ENCODE measurements at places on chromosomes 5 and 9.

DNA sequence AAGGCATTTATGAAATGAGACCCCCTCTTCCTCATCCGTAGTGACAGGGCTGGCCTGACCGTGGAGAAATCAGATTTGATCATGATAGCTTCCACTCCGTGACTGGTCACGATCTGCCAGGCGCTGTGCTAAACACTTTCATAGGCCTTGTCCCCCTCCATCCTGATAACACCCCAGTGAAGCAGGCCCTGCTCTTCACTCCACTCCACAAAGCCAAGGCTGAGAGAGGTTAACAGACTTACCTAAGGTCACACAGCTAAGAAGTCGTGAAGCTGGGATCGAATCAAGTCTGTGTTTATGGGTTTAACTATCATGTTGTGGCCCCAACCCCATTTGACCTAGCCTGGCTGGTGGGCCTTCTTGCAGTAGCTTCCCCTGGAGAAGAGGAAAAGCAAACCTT lies 53.3 kb upstream of the IL17B start:
- no peak for DNase-seq

- no peak for DNase-seq
Measured at GRCh38 chr5:105632043-105632442, 2038.7 kb downstream of the EFNA5 start.

DNA sequence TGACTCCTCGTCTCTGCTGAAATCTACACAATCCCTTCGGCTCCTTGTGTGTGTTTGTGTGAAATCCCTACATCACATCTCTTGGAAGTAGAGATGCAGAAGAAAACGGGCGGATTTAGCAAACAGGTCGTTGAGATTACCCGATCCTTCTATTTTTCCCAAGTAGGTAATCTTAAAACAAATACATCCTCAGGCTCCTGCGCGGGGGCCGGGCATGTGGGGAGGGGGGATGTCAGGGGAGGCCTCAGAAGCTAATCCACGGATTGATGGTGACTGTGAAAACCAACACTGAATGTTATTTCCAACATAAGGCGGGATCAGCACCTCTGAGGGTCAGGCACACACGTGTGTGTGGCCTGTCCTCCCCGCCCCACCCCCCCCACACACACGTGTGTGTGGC lies 137.8 kb downstream of the ROR2 start:
- no peak for DNase-seq

GRCh38 chr5:176525677-176526076 lies 11.5 kb downstream of the RNF44 start:
- no peak for DNase-seq

DNA sequence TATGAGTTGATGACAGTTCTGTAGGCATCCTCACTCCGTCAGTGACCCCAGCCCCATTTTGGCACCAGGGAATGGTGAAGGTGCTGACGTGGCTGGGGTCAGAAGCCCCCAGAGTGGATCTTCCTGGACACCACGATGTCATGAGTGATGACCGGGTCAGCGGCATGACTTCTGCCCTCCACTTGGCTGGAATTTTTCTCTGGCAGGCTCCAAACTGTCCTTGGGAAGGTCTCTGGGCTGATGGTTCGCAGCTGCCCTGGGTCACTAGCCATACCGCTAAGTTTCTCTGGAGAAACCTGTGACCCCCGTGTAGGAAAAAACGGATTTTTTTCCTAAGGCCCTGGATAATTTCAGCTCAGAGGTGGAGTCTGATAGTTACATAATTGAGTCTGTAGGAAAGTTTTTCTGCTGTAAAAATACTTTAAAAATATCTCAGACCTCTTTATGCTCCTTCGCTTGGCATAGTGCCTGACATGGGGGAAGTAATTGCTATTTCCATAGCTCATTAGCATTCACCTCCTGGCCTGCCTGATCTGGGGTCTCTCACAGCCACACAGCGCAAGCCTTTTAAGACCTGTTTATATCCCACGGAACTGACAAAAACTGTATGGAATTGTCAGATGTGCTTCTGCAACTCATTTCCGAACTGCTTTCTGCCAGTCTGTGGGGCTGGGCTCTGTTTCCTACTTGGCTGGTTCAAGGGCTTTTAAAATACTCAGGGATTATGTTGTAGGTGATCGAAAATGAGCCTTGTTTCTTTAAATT lies 69.2 kb downstream of the ANGPTL2 start:
- DNase-seq, result no peak

DNA sequence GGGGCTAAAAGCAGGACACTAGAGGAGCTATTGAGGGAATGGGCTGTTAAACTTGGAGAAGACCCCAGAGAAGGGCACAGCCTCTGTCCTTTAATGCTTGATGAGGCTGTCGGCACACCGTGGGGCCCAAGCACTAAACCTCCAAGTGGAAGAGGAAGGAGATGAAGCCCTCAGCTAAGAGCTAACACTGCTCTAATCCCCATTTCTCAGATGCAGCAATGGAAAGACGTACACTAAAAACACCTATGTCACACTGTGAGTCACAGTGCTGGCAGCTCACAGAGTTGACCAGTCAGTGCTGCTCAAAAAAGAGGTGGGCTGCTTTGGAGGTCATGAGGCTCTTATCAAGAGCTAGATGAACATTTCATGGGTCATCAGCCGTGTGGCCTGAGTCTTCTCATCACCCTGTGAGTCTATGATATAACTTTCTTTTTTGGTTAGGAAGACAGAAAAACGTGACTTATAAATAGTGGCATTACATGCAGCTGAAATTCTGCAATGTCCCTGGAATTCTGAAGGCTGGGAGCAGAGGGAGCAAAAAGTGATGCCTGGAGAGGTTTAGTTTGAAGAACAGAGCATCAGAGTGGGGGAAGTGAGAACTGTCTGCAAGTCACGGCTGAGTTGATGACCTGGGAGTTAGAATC lies 21.5 kb downstream of the TNFSF8 start:
- DNase-seq, result no peak

GRCh38 chr9:34896112-34896511 lies 62.0 kb upstream of the PHF24 start:
- no peak for DNase-seq

All from stimulated activated CD4-positive, alpha-beta T cell treated with anti-CD3 and anti-CD28 coated beads, Interleukin-1b, Interleukin-23, amount 100 ng/mL, for 24 hours (primary cell).